ENCODE measurements at places on chromosomes 6 and 20. TPM values are rescaled to one million over a fixed set of nuclear protein-coding genes. Genes with fewer than 3 reads are reported as not detected.
A peak's percentile ranks its signal among the peaks of the same experiment; 100 is the strongest.

DNA sequence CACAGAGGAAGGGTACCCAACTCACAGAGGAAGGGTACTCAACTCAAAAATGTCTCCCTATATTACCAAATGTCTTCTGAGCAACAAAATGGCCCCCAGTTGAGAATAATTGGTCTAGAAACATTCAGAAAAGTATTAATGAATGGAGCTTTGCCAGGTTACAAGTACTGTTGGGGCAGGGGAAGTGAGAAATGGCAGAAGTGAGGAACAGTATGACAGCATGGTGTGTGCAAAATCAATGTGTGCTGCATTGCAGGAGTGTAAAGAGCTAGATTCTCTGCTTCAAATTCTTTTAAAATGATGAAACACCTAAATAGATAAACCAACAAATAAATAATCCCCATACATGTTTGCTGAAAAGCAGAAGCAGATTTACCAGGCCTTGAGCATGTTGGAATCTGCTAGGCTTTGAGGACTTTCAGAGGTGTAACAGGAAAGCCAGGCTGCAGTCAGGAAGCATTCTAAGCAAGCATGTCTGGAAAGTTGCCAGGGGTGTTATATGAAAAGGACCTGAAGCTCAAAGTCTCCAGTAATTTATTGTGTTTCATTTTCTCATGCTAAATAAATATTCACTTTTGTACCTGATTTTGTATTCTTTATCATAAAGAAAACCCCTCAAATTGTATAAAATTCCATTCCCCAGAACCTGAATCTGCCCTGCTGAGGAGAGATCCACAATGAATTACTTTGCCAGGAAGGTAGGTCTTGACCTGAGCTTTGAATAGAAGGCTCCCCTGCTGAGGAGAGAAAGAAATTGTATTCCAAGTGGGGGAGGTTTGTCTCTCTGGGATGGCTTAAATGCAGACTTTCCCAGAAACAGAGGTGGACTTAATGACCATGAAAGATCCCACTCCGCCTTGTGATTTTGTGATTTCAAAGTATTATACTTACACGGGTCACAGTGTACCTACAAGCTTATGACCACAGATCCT is 265.0 kb upstream of the MARCKS start:
- DNase-seq: no peak

- peak; percentile 25 for DNase-seq
Observed at GRCh38 chr6:109978174-109979032, at the start of gene GPR6. Gene GPR6, plus strand, starts transcription at chr6:109978311. Its CDS starts 802 bp downstream, at chr6:109979113.

- no peak for DNase-seq
Observed at GRCh38 chr6:155040154-155040553, 45.0 kb downstream of the TIAM2 start.

- no peak for DNase-seq
Observed at GRCh38 chr20:44861531-44862006, 23.9 kb upstream of the YWHAB start.

DNA sequence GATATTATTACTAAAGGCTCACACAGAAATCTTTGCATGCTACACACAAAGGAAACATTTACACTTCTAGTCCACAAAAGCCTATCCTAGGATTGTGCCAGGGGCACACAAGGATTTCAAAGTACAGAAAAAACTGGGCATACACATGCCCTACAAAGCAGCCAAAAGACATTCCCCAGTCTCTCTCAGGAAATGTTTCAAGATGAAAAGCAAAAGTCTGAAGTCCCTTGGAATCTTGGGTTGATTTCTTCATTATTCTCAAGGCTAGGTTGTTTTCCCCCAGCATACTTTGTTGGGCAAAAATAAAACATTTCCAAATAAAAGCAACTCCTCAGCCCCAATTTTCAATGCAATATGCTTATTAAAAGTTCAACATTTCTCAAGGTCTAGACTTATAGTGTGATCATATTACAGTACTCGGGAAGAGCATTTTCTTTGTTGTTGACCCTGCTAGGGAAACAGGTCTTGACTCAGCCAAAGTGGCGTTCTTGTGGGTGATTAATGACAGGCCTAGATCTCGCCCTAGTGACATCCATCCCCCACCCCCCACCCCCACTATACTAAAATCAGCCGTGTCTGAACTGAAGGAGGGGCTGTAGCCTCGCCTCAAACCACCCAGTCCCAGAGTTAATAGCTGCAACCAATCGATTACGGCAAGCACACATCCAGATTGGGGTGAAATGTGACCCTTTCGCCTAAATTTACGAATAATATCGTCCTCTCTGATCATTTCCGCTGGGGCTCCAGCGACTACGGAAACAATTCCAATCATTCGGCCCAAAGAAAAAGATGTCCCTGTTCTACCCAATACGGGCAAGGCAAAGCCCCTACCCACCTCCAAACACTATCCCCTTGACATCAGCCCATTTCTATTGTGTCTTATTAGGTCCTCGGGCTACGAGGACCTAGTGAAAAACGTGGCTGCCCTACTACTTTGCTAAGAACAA is 1.4 kb downstream of the AKIRIN2 start:
- DNase-seq: no peak

- DNase-seq: no peak
Observed at GRCh38 chr6:32213649-32214048, 10.2 kb downstream of the NOTCH4 start.

DNA sequence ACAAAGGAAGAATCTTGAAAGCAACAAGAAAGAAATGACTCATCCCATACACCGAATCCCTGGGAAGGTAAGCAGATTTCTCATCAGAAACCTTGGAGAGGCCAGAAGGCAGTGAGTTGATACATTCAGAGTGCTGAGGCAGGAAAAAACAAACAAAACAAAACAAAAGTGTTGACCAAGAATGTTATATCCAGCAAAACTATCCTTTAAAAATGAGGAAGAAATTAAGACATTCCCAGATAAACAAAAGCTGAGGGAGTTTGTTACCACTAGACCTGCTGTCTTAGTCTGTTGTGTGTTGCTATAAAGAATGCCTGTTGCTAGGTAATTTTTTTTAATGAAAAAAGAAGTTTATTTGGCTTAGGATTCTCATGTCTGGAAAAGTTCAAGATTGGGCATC is 33.7 kb upstream of the PPP1R3G start:
- DNase-seq: no peak

DNA sequence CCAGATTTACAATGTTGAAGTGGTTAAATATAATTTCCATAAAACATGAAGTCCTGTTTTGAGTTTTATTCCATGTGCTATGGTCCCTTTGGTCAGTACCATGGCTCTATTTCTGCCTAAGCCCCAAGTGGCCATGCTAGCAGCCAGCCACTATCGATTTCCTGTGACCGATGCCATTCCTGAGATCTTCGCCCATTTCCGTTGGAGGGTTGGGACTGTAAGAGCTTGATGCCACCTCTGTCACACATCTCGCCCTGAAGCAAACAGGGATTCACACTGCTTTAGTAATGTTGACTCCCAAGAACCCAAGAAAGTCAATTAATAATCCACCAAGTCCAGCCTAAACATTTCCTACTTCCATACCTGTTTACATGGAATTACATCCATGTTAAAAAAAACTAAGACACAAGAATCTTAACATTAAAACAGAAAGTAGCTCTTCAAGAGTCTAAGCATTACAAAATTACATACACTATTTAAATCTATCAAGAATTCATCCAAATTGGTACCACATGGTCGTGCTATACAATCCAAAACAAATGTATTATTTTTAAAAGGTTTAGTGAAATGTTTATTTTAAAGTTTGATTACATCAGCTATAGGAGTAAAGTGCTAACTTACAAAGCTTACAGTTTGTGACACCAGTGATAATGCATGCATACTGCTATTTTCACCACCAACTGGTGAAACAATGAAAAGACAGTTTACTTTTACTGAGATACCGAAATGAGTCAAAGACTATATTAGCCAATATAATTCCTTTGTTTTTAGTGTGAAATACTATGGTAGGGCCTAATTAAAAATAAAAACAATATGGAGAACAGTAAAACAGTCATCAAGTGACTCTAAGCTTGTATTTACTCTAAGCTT is 2.5 kb downstream of the RBM39 start:
- no peak for DNase-seq

Gene B3GALT4
- polyA plus RNA-seq: 19.3 TPM

DNA sequence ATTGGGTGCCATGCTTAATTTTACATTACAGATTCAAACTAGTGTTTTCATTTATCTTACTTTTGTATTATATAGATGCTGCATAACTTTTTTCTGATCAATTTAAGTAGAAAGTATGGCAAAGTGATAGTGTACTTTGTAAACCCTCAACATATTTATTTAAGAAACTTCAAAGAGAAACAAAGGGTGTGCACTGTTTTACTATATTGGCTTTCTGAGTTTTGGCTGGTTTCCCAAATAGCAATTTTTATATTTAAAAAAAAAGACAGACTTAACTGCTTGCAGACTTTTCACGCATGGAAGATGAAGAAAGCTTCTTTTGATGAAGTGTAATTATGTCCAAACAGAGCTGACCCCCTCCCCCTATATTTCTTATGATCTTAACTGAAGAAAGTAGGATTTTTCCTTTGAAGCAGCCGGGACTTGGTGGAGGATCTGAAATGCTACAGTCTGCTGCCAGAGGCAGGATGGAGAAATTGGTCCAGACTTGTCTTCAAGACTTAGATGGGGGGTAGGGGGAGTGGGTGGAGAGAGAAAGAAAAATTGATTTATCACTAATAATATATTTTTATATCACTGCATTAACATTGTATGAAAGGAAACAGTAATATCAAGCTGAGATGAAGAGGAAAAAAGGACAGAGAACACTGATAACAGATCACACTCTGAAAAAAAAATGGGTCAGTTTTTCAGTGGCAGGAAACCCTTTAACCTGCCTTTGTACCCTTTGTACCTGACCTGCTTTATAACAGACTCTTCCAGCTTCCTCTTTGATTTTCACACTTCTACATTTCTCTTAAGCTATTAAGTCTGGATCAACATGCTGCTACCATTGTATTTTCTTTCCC is 56.0 kb upstream of the SUPT3H start:
- no peak for DNase-seq

Gene PHACTR3
- polyA plus RNA-seq: 0.62 TPM

DNA sequence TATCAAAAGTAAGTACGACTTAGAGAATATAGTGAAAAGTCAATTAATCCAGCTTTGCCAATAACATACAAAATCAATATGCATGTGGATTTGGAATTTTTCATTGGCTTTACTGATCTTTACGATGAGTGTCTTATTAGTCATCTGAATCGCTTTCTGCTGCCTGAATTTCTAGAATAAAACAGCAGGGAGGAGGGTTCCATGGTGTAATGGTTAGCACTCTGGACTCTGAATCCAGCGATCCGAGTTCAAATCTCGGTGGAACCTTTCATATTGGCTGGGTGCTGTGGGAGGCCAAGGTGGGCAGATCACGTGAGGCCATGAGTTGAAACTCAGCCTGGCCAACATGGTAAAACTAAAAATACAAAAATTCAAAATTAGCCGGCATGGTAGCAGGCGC is 448.8 kb downstream of the RNF144B start:
- DNase-seq: no peak

GRCh38 chr6:40733290-40733689 is 146.1 kb upstream of the LRFN2 start:
- no peak for DNase-seq

DNA sequence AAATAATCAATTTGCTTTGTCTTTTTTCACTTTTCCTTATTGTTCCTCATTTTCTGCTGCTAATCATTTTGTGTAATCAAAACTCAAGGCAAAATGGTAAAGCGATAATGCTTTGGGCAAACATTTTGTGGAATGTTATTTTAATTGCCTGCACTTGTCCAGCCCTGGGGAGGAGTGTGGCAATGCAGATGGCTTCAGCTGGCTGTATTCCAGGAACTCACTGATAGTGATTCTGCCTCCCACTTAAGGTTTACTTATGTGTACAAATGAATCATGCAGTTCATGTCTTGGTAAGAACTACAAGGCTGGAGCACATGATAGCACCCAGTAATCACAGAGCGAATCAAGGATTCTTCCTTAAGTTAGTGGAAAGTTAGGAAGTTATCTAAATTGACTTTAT is 107.8 kb downstream of the COL19A1 start:
- no peak for DNase-seq

DNA sequence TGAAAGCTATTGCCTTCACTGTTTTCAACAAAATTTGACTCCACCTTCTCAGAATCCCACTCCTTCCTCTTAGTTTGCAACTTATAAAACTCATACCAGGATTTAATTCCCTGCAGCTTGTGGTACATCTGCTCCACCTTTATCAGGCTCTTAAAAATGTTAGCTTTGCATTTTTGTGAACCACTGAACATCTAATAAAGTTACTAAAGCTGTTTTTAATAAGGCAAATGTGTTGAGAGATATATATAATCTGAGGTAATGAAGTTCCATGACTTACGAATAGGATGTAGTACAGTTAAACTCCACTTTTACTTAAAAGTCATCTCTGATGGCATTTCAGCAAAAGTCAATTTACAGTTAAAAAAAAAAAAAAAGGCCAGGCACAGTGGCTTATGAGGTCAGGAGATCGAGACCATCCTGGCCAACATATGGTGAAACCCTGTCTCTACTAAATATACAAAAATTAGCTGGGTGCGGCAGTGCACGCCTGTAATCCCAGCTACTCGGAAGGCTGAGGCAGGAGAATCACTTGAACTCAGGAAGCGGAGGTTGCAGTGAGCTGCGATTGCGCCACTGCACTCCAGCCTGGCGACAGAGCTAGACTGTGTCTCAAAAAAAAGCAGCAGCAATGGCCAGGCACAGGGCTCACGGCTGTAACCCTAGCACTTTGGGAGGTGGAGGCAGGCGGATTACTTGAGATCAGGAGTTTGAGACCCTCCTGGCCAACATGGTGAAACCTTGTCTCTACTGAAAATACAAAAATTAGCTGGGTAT is 106.2 kb downstream of the KIF13A start:
- no peak for DNase-seq

DNA sequence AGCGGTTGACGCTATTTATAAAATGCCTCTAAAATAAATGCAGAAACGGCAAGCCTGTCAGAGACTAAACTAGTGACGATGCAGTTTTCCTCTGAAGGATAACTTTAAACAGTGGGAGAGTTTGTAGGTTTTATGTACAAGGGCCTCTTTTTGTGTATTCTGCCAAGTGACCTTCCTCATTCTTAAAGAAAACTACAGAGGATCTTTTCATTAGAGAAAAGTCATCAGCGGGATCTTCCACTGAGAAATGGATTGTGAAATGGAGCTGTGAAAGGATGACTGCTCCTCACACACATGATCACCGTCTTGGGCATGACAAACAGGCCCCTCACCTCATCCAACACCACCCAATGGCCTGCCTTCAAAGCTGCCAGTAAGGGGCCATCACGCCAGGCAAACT is 89.0 kb upstream of the LYRM2 start:
- DNase-seq: no peak

Gene ZSWIM1
- 6.9 TPM for polyA plus RNA-seq
